ENCODE measurements at places on chromosomes 16 and 17.
A peak's percentile ranks its signal among the peaks of the same experiment; 100 is the strongest.

DNA sequence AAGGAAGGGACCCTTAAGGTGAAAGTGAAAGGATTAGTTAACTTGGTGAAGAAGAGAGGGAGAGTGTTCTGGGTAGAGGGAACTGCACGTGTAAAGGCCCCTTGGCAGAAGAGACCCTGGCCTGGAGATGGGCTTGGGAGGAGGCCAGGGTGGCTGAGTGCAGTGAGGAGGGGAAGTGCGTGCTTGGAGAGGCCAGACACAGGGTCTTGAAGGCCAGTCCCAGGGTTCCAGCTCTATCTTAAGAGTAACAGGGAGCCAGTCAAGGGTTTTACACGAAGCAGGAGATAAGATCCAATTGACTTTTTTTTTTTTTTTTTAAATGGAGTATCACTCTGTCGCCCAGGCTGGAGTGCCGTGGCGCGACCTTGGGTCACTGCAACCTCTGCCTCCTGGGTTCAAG, 15.2 kb upstream of the DOK4 start:
- DNase-seq: no peak

DNA sequence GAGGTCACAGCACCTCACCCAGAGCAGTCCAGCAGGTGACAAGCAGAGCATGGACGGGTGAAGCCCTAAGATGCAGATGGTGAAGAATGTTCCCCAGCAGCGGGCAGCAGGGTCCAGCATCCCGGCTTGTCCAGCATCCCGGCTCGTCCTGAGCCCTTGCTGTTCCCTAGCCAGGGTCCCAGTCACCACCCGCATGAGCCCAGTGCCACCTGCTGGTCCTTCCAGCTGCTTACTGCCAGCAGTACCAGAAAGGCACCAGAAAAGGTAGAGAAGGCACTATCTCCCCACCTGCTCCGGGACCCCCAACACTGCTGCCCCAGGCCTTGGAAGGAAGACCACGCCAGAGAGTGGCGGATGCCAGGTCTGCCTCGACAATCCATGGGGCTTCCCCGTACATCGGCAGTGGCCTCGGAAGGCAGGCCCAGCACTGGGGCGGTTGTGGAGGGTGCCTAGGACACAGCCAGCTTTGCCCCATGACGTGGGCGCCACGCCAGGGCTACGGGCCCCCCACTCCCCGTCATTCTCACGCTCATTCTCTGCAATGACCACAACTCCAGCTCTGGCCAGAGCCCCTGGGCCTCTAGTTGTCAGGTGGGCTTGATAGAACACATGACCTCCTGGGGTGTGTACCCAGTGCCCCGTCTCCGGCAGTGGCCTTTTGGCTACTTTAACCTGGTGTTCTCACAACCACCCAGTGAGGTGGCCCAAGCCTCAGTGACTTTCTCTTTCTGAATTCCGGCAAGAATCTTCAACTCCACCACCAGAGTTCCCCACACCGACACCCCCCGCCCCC, 1.4 kb downstream of the CENPX start:
- DNase-seq: peak; percentile 66

GRCh38 chr17:71494062-71494855, 626.6 kb upstream of the SOX9 start:
- DNase-seq: no peak

- no peak for DNase-seq
These were observed 21.1 kb downstream of the ARHGAP27 start for GRCh38 chr17:45411348-45412105.

- no peak for DNase-seq
These were observed 5.3 kb upstream of the FOXN1 start for GRCh38 chr17:28500712-28501379.

GRCh38 chr17:14604591-14605266, 303.8 kb downstream of the HS3ST3B1 start:
- DNase-seq: no peak

DNA sequence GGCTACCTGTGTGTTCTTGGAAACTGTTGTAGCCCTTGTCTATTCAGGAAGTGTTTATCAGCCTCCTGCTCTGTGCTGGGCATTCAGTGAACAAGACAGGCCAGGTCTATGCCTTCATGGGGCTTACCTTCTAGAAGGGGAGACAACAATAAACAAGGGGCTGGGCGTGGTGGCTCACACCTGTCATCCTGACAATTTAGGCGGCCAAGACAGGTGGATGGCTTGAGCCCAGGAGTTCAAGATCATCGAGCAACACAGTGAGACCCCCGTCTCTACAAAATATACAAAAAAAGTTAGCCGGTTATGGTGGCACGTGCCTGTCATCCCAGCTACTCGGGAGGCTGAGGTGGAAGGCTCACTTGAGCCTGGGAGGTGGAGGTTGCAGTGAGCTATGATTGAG, 5.5 kb upstream of the GSG1L start:
- no peak for DNase-seq

- DNase-seq: no peak
These were observed 18.8 kb upstream of the LASP1NB start for GRCh38 chr17:38906460-38907228.

DNA sequence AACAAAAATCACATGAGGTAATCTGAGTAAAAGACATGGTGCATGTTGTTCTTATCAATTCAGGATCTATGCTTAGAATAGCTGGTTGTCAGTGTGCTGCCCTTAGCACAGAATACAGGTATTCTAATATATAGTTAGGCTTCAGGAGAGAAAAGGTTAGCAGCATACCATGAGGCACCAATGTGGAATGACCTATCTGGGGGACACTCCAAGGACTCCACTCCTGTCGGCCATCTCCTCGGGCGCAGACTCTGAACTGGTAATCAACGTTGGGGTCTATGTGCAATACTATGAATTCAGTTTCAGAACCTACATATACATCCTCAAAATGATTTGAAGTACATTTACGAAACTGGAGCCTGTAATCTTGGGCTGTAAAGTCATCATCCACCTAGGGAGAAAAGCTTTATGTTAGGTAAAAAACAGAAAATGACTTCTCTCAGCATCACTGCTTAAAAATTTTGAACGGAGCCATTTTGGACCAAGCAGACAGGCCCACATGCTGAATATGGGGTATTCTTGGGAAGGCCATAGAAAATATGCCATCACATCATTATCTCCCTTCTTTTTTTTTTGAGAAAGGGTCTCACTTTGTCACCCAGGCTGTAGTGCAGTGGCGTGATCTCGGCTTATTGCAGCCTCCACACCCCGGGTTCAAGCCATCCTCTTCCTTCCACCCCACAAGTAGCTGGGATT, 31.1 kb downstream of the CRLF3 start:
- DNase-seq: no peak

DNA sequence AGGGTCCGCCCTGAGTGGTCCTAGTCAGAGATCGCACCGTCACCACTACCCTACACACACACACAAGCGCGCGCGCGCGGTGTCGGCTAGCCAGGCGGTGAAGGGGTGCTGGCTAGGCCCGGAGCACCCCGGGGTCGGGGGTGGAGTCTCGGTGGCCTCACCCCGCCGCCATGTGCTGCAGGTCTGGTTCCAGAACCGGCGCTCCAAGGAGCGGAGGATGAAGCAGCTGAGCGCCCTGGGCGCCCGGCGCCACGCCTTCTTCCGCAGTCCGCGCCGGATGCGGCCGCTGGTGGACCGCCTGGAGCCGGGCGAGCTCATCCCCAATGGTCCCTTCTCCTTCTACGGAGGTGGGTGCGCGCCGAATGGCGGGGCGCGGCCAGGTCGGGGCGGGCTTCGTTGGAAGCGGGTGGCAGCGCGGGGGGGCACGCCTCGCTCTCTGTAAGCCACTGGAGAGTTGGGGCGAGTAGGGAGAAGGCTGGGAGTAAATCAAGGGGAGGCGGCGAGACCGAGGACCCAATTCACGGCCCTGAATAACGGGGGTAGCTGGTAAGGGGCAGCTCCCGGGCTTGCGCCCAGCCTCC, 4.8 kb downstream of the LHX1 start:
- DNase-seq: no peak

DNA sequence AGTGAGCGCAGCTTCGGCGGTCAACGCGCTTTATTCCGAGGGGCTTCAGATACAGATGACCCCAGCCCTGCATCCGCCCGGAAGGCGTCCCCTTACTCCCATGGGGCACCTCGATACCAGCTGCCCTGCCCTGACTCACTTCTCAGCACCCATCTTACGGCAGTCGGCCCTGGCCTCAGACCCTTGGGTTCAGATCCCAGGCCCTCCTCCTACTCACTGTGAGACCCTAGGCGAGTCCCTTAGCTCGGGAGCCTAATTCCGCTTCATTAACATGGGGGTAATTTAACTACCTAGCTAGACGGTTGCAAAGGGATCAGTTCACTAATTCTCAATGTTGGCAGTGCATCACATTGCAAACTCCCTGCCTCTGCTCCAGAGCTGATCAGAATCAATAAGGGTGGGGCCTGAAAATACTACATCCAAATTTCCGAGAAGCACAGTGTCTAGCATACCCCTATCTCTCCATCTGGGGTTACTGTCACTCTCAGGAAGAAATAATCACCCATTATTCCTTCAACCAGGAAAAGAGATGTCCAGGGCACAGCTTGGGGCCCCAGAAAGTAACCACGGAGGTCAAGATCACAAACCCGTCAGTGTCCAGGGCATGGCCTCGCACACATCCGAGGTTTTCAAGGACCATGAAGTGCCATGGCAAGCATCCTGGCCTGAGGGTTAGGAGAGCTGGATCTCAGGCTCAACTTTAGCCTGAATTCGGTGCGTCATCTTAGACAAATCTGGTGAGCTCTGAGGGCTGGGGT, 415 bp upstream of the FLOT2 start:
- no peak for DNase-seq

Data from activated CD4-positive, alpha-beta T cell treated with anti-CD3 and anti-CD28 coated beads for 4 hours (primary cell).